Sigmoid colon (tissue), 7 donors: ENCODE measurements at places on chromosomes 13 and 19.

- no peak for DNase-seq
Observed at GRCh38 chr13:106614874-106615273, 46.9 kb upstream of the ARGLU1 start.

DNA sequence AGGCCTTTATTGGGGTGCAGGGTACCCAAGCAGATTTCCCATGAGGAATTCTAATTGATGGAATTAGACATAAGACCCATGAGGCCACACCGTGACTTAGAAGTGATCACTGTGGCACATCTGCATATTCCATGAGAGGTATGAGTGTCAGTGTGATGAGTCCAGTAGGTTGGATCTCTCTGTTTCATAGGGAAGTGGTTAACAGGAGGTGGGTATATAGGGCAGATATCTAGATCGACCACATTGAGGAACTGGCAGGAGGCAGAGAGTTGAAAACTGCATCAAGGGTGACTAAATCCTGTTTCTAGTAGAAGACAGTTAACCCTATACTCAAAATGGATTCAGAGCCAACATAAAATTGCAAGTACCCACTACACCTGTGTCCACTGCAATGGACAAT is 68.6 kb upstream of the MIR17HG start:
- DNase-seq: no peak

- no peak for DNase-seq
Observed at GRCh38 chr13:106326751-106327150, 208.7 kb downstream of the EFNB2 start.

DNA sequence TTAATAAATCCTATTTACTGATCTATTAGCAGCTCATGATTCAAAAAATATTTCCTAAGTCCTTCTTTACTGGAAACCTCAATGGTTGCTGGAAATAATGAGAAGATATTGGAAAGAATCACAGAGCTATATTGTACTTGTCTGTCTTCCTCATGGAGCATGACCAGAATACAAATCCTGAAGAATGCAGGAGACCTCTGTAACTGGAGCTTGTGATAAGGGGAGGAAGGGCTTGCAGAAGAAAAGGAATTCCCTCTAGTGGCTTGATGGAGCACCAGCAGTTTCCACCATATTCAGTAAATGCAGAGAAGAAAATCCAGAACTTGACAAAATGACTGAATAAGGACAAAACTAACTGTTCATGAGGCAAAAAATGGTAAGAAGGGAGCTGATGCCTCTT is 1333.1 kb downstream of the EFNB2 start:
- no peak for DNase-seq

- no peak for DNase-seq
Observed at GRCh38 chr13:41905600-41906254, 55.2 kb downstream of the VWA8 start.
